ENCODE measurements at places on chromosomes 5 and 9. TPM values are rescaled to one million over a fixed set of nuclear protein-coding genes. Genes with fewer than 3 reads are reported as not detected.

DNA sequence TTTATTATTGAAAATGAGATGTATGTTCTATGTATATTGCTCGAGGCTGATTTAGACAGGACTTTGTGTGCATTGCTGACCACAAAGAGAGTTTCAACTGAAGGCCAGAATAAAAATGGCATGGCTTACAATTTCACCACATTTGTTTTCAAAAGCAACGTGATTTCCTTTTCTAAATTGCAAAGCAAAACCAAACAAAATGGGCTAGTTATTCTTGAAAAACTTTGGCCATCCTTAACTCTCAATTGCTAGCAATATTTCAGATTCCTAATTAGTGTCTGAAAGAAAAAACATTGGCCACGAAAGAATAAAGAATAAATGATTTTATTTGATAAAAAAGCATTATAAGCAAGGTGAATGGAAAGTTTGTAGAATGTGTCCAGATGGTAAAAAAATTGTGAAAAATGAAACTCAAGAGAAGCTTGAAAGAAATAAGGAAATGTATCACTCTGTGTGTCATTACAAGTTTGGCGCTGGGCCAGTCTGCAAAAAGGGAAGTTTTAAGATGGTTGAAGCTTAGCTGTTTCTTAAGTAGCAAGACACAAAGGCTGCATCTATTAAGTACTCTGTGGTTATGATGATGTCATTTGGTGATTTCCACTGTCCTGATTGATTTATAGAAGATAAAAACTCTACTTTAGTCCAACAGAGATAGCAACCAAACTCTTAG lies 89.2 kb upstream of the PRLR start:
- peak; percentile 42 for DNase-seq

DNA sequence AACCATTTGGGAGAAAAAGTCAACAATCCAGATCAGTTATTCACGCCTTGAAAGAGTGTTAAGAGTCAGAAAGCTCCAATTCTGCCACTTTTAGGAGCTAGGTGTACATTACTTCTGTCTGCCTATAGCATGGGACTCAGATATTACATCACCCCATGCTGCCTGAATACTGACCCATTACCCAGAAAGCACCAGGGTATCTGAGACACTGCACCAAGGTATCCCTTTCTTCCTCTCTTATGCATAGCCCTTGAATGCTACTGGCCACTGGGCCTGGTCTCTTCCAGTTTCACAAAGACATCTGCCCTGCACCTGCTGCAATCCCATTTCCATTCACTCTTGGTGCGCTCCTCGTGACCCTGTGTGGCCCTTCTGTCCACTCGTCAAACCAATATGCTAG lies 2.6 kb downstream of the STRBP start:
- DNase-seq: peak; percentile 38

DNA sequence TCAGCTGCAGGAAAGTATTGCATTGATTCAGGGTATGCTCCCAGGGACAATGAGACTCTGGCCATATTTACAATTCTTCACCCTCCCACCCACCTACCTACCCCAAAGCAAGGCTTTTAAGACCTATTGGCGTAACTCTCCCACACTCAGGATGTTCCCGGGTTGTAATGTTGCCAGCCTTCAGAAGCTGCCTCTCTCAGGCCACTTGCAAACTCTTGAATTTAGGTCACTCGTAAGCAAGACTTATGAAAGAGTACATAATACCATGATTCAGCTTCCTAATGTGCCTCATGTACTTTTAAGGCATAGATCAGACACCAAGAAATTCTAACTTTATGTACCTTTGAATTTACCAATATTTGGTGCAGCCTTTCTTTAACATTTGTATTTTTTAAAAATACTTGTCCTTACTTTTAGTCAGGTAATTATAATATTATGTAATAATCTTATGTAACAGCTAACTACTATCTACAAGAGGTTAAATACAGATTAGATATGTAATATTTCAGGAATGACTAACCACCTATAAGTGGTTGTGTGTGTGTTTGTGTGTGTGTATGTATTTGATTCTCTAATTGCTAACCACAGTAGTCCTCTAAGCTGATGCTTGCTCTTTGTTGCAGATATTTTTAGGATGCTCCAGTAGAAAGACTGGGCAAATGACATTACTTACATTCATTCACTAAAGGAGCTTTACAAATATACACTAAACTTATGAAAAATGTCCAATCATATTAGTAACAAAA lies 630.5 kb upstream of the MEF2C start:
- no peak for DNase-seq

- no peak for DNase-seq
Observed at GRCh38 chr5:1762121-1762882, 37.3 kb downstream of the MRPL36 start.

DNA sequence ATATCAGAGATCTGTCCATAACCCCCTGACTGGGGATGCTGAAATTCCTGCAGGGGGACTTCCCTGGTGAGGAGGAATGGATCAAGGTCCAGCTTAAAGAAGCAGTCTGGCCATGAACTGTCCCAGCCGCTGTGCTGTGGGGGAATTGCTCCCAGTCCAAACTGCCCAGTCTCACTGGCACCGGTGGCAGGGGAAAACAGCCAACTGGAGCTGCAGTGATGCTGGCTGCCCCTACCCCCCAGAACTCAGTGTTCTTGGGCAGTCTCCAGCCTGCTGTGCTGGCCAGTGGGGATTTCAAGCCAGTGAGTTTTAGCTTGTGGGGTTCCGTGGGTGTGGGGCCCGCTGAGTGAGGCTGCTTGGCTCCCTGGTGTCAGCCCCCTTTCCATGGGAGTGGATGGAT lies 306.5 kb upstream of the RPS23 start:
- no peak for DNase-seq

- DNase-seq: no peak
Observed at GRCh38 chr5:152178350-152178699, 226.8 kb downstream of the NMUR2 start.

GRCh38 chr5:123746683-123747360 lies 234.8 kb downstream of the CSNK1G3 start:
- DNase-seq: no peak

DNA sequence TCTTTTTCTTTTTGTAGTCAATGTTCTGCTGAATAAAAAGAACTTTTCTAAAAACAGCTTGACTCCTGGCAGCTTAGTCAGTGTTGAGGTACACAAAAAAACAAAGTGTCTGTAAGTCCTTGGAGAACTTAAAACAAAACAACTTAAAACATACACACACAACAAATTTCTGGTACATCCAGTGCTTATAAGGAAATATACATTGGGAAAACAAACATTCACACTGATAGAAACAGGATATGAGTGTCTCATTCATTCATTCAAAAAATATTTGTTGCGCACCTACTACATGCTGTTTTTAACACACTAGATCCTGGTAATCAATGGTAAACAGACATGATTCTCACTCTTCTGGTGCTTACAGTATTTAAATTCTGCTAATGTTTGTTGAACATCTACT lies 27.4 kb upstream of the MEGF9 start:
- no peak for DNase-seq

GRCh38 chr9:38342532-38342931 lies 50.0 kb upstream of the ALDH1B1 start:
- no peak for DNase-seq

GRCh38 chr9:96202971-96203780 lies 98.8 kb downstream of the HSD17B3 start:
- no peak for DNase-seq

GRCh38 chr5:119363936-119364335 lies 8.1 kb downstream of the TNFAIP8 start:
- no peak for DNase-seq

The PIP5KL1 gene
- total RNA-seq: 1.9 TPM

The PFN3 gene
- total RNA-seq: not detected

The GADD45G gene
- total RNA-seq: 5.3 TPM

The RLN1 gene
- 0.70 TPM for total RNA-seq

The PCAT7 gene
- 1.9 TPM for total RNA-seq

The CARTPT gene
- total RNA-seq: not detected

The TMEM174 gene
- not detected for total RNA-seq

Data from left colon (tissue), 2 donors.